ENCODE measurements at places on chromosomes 12 and 14. TPM values are rescaled to one million over a fixed set of nuclear protein-coding genes. Genes with fewer than 3 reads are reported as not detected.

Gene KIF21A
- 26.4 TPM for total RNA-seq

Gene SYT10
- total RNA-seq, result not detected

GRCh38 chr12:94674835-94675234 lies 24.5 kb upstream of the TMCC3 start:
- peak; percentile 70 for DNase-seq

Gene ERO1A
- 28.9 TPM for total RNA-seq

- no peak for DNase-seq
Observed at GRCh38 chr12:124551268-124552144, 15.9 kb downstream of the NCOR2 start.

GRCh38 chr14:103348154-103348553 lies 14.1 kb downstream of the EIF5 start:
- DNase-seq, result no peak

GRCh38 chr12:132559652-132560363 lies 50.6 kb downstream of the LRCOL1 start:
- no peak for DNase-seq

DNA sequence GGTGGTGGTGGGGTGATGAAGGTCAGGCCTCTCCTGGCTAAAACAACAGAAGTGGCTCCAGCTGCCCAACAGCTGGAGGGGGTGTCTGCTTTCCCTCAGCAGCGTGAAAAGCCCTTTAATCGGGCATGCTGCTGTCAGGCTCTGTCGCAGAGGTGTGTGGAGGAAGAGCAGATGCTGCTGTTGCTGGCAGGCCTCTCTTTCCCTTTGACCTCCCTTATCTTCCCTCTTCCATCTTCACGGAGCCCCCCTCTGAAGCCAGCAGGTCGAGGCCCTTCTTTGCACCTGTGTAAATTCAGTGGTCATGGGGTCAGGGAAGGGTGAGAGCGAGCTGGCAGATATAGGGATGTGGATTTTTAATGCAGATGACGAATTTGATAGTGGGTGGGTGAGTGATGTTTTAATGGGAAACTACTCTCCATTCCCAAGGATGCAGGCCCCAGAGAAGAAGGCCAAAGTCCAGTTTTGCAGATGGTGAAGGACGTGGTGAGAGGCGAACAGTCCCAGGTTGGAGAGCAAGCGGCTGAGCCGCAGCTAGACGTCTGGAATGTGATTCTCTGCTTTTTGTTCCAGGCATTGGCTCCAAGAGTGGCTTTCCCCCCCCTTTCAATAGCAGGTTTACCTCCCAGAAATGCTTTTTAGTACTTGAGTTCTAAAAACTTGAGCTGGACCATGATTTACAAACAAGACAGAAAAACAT lies 64.0 kb downstream of the SMOC1 start:
- no peak for DNase-seq

All from suprapubic skin (tissue), 4 donors.